ENCODE measurements at places on chromosomes 5 and 9.

GRCh38 chr5:32030686-32031085, 143.4 kb downstream of the GOLPH3 start:
- H3K27me3 ChIP-seq = no peaks in the 10 kb centered on the region
- peak; percentile 70 for DNase-seq
- H3K4me1 ChIP-seq = peaks cover 14% of the 10 kb centered on the region
- H3K27ac ChIP-seq = no peak overlapping the region

DNA sequence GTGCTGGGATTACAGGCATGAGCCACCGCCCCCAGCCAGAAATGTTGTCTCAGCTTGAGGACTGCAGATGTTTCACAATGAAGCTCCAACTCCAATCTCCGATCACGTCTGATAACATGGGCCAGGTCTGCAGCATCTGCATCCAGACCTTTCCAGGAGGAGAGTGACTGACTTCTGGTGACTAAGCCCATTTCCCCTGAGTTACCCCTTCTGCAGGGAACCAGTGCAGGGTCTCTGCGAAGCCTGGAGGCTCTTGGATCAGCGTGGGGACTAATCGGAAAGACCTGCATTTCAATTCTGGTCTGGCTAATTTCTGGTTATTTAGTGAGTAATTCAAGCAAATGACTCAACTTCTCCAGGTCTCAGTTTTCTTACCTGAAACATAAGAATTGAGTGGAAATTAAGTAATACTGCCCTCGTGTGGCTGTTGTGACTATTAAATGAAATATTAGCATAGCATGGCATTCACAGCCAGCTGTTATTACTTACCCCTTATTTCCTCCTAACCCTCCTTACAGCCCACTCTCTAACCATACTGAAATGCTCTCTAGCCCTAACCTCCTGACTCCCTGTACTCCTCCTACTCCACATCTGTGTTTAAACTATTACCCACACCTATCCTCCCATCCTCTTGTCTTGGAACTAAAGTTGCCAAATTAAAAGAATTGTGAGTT, 2.2 kb upstream of the GNPDA1 start:
- no peaks in the 10 kb centered on the region for H3K27me3 ChIP-seq
- H3K27ac ChIP-seq = no peak overlapping the region
- H3K4me1 ChIP-seq = peaks cover 3% of the 10 kb centered on the region
- H3K36me3 ChIP-seq = no peaks in the 10 kb centered on the region
- DNase-seq = peak; percentile 88
- no peak overlapping the region for H3K4me3 ChIP-seq

DNA sequence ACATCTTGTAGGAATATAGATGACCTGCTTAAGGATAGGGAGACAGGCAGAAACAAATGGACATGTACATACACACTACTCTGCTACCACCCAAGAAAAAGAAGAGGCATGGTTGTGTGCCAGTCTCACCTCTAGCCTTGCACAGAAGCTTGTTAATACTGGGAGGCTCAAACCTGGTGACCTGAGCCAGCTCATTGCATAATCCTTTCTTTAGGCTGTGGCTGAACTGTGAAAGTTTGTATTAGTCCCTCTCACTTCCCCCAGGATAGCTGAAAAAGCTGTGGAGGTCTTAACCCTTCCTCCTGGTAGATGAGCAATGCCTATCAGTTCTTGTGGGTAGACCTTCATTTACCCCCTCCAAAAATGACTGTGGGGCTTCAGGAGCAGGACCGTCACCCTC, 28.7 kb downstream of the TPD52L3 start:
- H3K27me3 ChIP-seq = no peaks in the 10 kb centered on the region
- H3K36me3 ChIP-seq = no peaks in the 10 kb centered on the region
- H3K4me1 ChIP-seq = no peaks in the 10 kb centered on the region
- H3K4me3 ChIP-seq = no peak overlapping the region
- no peak overlapping the region for H3K27ac ChIP-seq

DNA sequence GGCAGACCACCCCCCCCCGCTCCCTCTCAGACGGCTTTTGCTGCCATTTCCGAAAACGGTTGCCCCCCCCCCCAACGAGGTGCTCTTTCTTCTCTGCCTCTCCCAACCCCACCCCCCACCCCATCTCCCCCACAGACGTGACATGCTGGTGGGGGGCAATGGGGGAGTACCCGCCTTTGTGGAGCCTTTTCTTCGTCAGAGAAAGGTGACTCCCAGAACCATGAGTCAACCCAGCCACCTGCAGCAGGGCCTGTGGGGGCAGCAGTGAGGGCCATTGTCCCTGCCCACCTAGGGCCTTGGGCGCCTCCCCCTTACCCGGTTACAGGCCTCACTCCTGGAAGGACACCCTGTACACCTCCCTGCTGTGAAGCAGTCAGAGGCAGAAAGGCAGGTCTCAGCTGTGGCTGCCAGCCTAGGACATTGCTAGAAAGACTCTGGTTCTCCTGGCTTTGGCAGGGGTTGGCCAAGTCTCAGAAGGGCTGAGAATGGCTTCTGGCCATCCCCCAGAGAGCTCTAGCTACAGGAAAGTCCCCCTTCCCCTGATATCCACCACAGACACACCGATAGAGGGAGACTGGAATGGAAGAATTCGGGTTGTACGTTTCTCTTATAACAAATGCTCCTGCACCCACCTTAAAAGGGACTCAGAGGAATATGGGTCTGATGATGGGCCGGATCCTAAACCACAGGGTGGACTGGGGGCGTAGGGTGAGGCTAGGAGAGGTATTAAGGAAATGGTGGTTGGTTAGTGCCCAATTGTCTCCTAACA, 2.2 kb downstream of the DNAJB5 start:
- peaks cover 10% of the 10 kb centered on the region for H3K36me3 ChIP-seq
- H3K27me3 ChIP-seq = no peaks in the 10 kb centered on the region
- peak overlapping the region; percentile 29 for H3K27ac ChIP-seq
- peaks cover 46% of the 10 kb centered on the region for H3K4me1 ChIP-seq

DNA sequence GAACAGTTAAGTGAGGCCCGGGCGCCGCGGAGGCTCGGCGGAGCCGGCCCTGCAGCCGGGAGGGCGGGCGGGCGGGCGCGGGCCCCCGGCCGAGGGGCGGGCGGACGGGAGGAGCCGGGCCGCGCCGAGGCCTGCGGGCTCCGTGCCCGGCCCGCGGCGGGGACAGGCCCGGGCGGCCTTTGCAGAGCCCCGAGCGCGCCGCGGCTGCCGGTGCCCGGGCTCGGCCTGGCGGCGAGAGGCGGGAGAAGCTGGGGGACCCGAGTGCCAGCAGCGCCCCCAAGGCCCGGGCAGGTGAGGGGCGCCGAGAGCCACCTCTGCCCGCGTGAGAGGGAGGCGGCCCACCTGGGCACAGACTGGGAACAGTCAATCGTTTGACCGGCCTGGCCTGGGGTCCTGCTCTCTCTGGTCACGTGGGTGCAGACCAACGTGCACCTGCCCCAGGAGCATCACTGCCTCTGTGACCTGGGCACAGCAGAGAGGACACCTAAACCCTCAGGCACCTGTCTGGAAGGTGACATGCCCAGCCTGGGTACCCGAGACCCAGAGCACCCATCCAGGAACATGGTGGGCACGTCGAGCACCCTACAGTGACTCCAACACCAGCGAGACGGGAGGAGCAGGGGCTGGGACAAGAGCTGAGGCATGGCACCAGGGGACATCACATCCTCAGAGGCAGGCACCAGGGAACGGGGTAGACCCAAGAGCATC, 531 bp downstream of the MVB12B start:
- H3K4me1 ChIP-seq = peaks cover 17% of the 10 kb centered on the region
- no peaks in the 10 kb centered on the region for H3K27me3 ChIP-seq
- peak overlapping the region; percentile 79 for H3K4me3 ChIP-seq
- no peak for DNase-seq
- no peaks in the 10 kb centered on the region for H3K36me3 ChIP-seq
- peak overlapping the region; percentile 29 for H3K27ac ChIP-seq

DNA sequence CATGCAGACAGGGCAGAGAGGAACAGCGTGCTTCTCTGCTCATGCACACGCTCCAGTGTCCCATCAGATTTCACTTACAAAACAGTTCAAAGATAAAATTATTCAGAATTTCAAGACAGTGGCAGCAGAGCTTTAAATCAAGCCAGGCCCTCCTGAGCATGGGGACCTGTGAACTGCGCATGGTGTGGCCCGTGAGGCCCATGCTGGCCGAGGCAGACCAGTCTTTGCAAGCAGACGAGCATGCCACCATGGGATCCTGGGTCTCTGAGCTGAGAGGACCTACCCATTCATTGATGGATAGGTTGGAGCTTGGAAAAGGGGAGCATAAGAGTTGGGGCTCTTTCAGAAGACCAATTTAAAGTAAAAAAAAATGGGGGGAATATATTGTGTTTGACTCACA, 35.0 kb upstream of the SAP30L start:
- no peak overlapping the region for H3K4me3 ChIP-seq
- H3K36me3 ChIP-seq = peaks cover 46% of the 10 kb centered on the region
- no peaks in the 10 kb centered on the region for H3K4me1 ChIP-seq

DNA sequence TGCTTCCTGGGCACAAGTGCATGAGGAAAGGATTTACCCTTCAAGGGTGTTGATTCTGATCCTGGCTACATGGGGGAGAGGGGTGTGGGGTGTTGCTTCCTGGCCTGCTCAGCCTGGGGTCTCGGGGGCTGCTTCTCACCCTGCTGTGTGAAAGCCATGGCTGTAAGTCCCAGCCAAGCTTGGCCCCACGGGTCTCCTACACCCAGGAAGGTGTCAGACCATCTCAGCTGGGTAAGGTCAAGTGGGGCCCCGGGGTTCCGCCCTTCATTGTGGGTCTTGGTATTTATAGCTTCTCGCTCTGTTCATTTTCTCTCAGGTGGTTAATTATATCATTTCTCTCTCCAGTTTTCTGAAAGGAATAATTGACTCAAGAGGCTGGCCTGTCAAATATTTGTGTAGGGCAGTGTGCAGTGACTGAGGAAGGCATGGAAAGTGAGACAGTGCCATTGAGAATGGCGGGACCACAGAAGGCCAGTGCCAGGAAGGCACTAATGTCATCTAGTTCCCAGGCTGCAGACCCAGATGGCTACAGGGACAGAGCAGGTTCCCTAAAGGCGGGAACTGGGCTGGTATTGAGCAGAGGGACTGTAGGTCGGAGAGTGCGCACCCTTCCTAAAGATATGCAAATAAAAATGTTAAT, 126.0 kb downstream of the FOXD1 start:
- no peak overlapping the region for H3K4me3 ChIP-seq
- H3K36me3 ChIP-seq = no peaks in the 10 kb centered on the region
- no peak for DNase-seq

- DNase-seq = no peak
- no peaks in the 10 kb centered on the region for H3K36me3 ChIP-seq
- no peaks in the 10 kb centered on the region for H3K27me3 ChIP-seq
- no peak overlapping the region for H3K4me3 ChIP-seq
- H3K27ac ChIP-seq = no peak overlapping the region
Measured at GRCh38 chr5:111772456-111773122, 15.6 kb upstream of the NREP start.

DNA sequence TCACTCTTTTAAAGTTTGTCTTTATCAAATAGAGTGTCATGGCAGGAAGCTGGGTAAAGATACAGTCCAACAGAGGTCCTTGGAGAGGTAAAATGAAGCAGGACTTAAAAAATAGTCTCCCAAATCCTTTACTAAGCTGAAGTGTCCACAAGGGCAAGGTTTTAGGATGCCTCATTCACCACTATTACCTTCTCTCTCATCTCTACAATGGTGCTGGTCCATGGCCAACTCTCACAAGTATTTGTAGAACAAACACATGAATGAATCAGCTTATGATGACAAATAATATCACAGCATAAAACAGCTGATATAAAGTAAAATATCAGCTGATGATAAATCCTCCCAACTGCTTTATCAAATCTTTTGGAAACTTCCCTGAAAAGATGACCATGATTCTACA, 162.3 kb upstream of the ZNF462 start:
- H3K4me1 ChIP-seq = peaks cover 7% of the 10 kb centered on the region
- no peak overlapping the region for H3K27ac ChIP-seq
- H3K4me3 ChIP-seq = no peak overlapping the region
- no peaks in the 10 kb centered on the region for H3K36me3 ChIP-seq
- H3K27me3 ChIP-seq = no peaks in the 10 kb centered on the region

GRCh38 chr9:89815061-89815902, 210.5 kb downstream of the GADD45G start:
- H3K27ac ChIP-seq = no peak overlapping the region
- DNase-seq = no peak
- no peaks in the 10 kb centered on the region for H3K27me3 ChIP-seq
- H3K4me1 ChIP-seq = peaks cover 3% of the 10 kb centered on the region
- no peak overlapping the region for H3K4me3 ChIP-seq

DNA sequence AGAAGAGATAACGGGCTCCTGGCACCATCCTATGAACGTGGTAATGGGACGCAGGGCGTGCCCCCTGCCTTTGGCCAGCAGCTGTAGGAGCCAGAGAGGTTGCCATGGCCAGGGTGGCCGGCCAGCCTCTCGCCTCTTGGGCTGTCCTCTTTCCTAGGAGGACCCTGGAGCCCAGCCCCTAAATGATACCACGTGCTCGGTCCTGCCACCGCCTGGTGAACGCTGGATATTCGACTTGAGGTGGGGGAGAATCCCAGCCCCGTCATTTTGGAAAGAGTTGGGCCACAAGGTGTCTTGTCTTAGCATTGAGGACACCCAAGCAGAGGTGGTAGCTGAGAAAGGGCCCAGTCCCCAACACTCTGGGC, 391 bp upstream of the NRG2 start:
- peaks cover 46% of the 10 kb centered on the region for H3K27me3 ChIP-seq
- peaks cover 11% of the 10 kb centered on the region for H3K4me1 ChIP-seq
- H3K4me3 ChIP-seq = no peak overlapping the region
- no peaks in the 10 kb centered on the region for H3K36me3 ChIP-seq
- DNase-seq = no peak

DNA sequence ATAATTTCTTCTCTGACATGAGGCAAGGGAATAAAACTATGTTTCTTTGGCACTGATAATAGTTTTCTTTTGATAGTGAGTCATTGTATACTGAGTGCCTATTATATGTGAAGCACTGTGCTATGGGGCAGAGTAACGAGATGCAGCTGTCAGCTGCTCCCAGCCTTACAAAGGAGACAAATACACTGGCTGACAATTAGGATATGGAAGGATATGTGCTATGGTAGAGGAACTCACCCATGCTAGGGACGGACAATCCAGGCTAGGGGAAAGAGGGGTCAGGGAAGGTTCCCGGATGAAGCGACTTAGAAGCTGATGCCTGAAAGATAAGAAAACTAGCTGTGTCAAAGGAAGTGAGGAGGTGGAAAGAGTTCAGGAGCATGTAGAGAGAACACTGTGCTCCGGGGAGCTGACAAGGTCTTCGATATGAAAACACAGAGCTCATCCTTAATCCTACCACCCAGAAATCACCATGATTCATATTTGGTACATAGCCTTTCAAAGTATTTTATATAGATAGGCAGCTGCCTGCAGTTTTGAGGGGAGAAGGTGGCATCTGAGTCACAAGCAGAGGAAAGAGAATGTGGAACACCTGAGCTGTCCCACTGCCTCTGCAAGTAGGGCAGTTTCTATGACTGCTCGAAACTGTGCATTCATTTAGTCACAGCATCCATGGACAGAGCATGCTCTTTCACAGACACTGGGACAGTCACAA, 12.1 kb downstream of the BSPRY start:
- no peak for DNase-seq
- H3K27ac ChIP-seq = no peak overlapping the region
- H3K4me1 ChIP-seq = no peaks in the 10 kb centered on the region
- no peaks in the 10 kb centered on the region for H3K36me3 ChIP-seq
- no peaks in the 10 kb centered on the region for H3K27me3 ChIP-seq

- no peaks in the 10 kb centered on the region for H3K4me1 ChIP-seq
- DNase-seq = no peak
- H3K36me3 ChIP-seq = no peaks in the 10 kb centered on the region
- H3K27ac ChIP-seq = no peak overlapping the region
Measured at GRCh38 chr5:74875994-74876791, 10.0 kb upstream of the FAM169A start.

GRCh38 chr9:90169490-90169889, 473.1 kb downstream of the DIRAS2 start:
- H3K27ac ChIP-seq = no peak overlapping the region
- no peak overlapping the region for H3K4me3 ChIP-seq
- H3K27me3 ChIP-seq = no peaks in the 10 kb centered on the region
- no peak for DNase-seq
- H3K4me1 ChIP-seq = no peaks in the 10 kb centered on the region

Measured in trophoblast cell (in vitro differentiated cells and primary cell).